NCI-H748 treated with DMSO at 0.1 percent for 48 hours (cell line): ENCODE measurements at places on chromosomes 3 and 15.

GRCh38 chr3:142894493-142894892, 5.6 kb upstream of the PCOLCE2 start:
- no peak for DNase-seq

GRCh38 chr3:78235841-78236240, 1195.9 kb downstream of the ROBO2 start:
- no peak for DNase-seq

GRCh38 chr3:126782536-126782935, 78.5 kb downstream of the CHCHD6 start:
- no peak for DNase-seq

DNA sequence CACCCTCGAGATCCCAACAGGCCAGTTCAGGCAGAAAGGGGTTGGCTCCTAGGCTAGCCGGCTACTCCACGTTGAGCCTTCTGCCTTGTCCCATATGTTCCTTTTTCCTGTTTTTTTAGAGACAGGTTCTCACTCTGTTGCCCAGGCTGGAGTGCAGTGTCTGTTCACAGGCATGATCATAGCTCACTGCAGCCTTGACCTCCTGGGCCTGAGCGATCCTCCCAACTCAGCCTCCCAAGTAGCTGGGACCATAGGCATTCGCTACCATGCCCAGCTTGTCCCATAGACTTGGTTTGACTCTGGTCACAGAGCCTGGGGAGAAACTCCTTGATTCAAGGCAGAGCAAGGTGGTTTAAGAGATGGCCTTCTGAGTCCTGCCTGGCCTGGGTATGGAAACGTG, 32.3 kb downstream of the ZNF710 start:
- DNase-seq = no peak

GRCh38 chr15:96046620-96047240, 283.8 kb upstream of the NR2F2 start:
- DNase-seq = no peak

- DNase-seq = no peak
These were observed 1.5 kb downstream of the MESP1 start for GRCh38 chr15:89749526-89749925.

DNA sequence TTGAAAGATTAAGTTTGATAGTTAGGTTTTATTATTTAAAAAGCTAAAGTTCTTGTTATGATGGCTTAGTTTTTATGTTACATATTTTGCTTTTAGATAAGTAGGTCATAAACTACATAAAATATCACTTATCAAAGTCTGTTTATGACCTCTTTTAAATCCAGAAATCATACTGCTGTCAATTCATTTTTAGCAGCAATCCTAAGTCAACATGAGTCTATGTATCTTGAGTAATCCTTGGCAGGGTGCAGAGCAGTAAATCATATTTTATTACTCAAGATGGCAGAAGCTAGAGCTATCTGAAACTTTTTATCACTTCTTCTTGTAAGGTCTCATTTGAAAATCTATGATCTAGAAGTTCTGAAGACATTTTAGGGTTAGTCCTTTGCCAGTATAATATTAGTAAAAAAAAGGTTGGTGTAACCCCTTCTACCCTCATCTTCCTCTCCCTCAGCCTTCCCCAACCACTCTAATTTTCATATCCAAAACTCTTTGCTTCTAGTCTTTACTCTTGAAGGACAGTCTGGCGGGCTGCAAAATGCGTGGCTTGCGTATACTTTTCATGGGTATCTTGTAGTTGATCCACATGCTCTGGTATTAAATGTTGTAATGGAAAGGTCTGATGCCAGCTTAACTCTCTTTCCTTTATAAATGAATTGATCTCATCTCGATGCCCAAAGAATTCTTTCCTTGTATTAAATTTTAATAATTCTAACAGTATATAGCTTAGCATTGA, 134.0 kb upstream of the THRB start:
- DNase-seq = no peak

GRCh38 chr3:22980346-22980745, 222.8 kb upstream of the UBE2E2 start:
- no peak for DNase-seq

GRCh38 chr3:94693997-94694640, 631.3 kb downstream of the NSUN3 start:
- DNase-seq = no peak

- DNase-seq = peak; percentile 55
These were observed 27.0 kb downstream of the HMCES start for GRCh38 chr3:129305592-129306091.

GRCh38 chr15:70383856-70384255, 286.1 kb upstream of the TLE3 start:
- DNase-seq = no peak

DNA sequence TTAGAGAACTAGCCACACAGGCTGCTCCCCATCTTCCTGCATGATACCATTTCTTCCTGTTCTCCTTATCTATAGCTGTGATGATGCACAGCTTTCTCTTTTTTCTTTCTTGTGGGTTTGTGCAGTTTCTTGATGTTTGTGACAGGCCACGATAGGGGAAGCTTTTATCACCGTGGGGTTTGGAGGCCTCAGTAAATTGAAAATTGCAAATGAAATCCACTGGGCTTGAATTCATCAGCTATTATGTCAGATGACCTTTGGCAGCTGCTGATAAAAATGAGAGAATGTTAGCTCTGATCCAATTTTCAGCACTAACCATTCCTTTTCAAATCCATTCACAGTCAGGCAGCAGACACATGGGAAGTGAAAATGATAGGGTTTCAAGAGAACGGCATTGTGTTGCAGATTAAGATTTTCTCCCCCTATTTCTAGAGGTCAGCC, 176.9 kb upstream of the SOX2 start:
- DNase-seq = no peak

- DNase-seq = no peak
These were observed 963.5 kb downstream of the NTRK3 start for GRCh38 chr15:87293031-87293430.

DNA sequence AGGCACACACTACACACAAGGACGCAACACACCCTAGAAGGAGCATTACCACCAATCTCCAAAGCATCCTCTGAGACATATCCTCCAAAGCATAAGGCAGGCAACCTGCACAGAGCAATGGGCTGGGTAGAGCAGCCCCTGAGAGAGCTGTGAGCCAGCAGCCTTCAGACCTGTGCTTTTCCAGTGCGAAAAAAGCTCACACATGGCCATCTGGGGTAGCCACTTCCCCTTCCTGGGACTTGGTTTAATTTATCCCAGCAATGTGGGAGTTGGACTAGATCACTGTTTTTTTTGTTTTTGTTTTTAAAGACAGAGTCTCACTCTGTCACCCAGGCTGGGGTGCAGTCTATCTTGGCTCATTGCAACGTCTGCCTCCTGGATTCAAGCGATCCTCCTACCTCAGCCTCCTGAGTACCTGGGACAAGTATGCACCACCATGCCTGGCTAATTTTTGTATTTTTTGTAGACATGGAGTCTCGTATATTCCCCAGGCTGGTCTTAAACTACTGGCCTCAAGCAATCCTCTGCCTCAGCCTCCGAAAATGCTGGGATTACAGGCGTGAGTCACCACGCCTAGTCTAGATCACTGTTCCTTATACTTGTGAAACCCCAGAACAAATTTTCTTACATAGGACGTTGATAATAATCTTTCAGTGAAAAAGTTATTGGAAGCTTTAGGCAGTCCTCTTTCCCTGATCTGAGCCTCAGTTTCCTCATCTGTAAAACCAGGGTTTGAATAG, 18.9 kb downstream of the PTPN23 start:
- DNase-seq = no peak

DNA sequence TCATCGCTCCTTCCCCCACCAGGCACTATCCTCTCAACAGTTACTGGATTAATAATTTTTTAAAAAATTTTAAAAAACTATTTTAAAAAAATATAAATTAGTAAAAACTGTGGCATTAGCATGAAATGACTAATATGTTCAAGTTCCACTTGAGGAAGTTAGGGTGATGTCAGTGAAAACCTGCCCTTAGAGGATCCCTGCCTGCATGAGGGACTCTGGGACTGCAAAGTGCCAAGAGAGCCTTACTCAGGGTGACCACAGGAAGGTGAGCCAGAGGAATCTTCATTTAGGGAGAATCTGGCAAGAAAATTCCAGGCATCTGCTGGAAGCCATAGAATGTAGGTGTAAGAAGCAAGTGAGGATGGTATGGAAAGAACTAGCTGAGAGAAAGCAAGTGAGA, 157.7 kb upstream of the BCL6 start:
- no peak for DNase-seq

GRCh38 chr3:144073698-144074097, 102.1 kb downstream of the DIPK2A start:
- DNase-seq = no peak

- DNase-seq = no peak
These were observed 21.4 kb downstream of the CCR1 start for GRCh38 chr3:46186471-46187340.

- DNase-seq = no peak
These were observed 1.4 kb upstream of the RAD18 start for GRCh38 chr3:8964436-8965370.

DNA sequence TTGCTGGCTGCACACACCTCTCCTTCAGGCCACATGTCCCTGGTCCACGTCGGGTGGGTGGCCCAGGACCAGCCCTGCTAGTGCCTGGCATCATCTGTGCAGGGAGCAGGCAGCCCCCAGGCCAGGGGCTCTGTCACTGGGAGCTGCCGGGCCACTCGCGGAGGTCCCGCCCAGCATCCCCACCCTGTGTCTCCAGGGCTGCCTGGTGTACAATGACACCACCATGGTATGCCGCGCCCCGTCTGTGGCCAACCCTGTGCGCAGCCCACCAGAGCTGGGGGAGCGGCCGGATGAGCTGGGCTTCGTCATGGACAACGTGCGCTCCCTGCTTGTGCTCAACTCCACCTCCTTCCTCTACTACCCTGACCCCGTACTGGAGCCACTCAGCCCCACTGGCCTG, 34.3 kb downstream of the PLXNA1 start:
- no peak for DNase-seq

DNA sequence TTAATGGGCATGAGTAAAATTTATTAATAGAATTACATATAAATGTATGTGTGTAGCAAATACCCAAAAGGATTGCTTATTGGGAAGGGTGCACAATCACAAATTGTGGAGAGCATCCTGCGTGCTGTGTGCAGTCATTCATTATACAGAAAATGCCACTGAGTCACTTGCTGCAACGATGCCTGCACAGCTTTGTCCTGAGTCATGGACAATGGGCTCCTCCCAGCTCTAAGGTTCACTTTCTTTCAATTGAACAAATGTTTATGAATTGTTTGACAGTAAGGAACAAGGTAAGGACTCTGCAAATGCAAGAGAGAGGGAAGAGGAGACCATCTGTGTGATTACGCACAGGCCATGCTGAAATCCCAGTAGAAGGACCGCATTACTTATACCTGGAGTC, 18.7 kb downstream of the CFAP161 start:
- DNase-seq = no peak

DNA sequence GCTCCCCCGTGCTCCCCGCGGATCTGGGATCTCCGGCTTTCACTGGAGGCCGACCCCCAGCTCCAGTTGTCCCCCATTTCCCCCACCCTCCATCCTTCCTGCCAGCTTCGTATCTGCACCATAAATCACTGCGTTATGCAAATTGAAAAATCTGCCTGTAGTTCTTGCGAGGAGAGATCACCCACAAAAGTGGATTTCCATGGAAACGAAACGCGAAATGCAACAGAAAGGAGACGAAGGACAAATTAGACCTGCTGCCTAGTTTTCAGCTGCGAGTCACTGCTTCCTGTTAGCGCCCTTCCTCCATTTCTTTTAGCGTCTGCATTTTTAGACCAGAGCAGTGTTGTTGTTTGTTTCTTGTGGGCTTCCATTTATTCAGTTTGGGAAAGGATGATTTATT, 127.1 kb upstream of the ATP10A start:
- no peak for DNase-seq

GRCh38 chr3:194370753-194371152, 1.2 kb upstream of the LRRC15 start:
- DNase-seq = no peak

- DNase-seq = no peak
These were observed 63.7 kb downstream of the SPRED1 start for GRCh38 chr15:38316311-38316710.

GRCh38 chr3:59277816-59278215, 228.0 kb upstream of the CFAP20DC start:
- DNase-seq = no peak

DNA sequence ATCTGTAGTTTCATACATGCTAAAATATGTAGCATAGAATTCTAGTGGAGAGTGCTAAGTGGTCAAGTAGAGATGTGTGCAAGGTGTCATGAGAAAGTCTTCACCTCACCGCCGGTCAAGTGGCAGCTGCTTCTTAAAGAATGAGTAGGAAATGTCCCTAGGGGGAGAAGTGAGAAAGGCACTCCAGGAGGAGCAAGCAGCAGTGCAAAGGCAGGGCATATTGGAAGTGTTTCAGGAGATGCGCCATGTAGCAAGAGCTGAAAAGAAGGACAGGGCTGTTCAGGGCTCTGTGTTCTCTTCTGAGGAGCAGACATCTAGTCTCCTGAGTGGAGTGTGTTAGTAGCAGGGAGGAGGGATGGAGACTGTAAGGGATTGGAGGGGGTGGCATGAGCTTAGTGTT, 312.4 kb upstream of the SEMA6D start:
- no peak for DNase-seq

DNA sequence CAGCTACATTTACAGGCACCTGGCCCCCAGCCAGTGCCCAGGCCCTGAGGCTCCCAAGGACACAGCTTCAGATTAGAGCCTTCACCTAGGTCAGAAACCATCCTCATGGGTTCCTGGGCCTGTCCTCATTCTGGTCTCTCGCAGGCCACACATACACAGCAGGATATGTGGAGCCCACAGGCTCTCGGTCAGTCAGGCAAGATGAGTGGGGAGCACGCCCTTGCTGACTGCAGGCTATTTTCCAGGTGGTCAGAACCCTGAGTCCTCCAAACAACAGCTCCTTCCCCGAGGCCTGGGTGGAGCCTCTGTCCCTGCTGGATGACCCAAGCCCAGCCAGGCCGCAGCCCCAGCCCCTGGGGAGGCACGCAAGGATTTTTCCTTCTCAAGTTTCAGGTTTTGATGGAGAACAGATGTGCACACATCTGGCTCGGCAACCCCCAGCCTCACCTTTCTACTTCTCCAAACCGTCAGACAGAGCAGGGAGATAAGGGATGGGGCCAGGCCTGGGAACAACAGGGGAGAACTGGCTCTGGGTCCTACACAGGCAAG, 1.6 kb downstream of the STRA6 start:
- no peak for DNase-seq

- no peak for DNase-seq
These were observed 68.0 kb downstream of the CNTN3 start for GRCh38 chr3:74546426-74546825.

DNA sequence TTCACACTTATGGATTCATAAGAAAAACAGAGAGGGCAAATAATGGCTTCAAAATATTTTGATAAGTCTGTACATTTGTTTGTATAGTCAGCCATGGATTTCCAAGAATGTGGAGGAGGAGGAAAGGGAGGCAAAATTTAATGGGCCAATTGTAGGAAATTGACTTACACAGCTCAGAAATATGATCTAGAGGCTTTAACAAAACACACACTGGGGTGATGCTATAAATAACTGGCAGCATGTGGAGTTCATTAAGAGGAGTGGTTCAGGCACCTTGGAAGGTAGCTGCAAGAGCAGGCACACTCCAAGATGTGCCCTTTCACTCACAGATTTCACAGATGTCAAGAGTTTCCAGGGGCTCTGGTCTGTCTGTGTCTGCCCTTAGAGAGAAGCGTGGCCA, 193.4 kb upstream of the RASGRP1 start:
- no peak for DNase-seq
